ENCODE measurements at places on chromosomes 13 and 19.

- no peak for DNase-seq
Measured at GRCh38 chr13:108220041-108220440, 1.8 kb downstream of the ABHD13 start.

DNA sequence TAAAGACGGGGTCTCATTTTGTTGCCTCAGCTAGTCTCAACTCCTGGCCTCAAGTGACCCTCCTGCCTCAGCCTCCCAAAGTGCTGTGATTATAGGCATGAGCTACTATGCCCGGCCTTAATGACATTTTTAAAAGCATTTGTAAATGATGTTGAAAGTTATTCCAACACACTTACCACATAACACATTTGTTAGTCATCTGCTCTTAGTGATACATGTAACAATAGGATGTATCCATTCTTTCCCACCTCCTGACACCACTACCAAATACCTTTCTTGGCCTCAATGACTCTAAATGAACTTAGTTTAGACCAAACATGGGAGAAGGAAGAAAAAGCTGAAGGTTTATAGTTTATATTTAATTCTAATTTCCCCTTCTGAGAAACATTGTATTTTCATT lies 59.8 kb upstream of the MEDAG start:
- no peak for DNase-seq

DNA sequence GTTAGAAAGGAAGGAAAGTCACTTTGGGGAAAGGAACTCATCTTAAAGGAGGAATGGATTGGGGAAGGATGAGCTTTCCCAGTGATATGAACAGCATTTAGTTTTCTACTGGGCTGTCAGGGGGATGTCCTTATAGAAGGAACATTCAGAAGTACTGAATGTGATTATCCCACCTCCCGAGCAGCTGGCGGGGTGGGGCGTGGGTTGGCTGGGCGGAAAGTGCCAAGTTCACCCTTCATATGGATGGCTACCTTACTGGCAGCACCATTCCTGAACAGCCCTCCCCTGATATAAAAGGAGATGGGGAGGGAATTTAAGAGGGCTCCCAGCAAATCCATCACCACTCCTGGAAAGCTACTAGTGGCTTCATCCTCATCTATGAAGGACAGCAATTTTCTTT lies 190.7 kb downstream of the DNAJC15 start:
- DNase-seq, result no peak

DNA sequence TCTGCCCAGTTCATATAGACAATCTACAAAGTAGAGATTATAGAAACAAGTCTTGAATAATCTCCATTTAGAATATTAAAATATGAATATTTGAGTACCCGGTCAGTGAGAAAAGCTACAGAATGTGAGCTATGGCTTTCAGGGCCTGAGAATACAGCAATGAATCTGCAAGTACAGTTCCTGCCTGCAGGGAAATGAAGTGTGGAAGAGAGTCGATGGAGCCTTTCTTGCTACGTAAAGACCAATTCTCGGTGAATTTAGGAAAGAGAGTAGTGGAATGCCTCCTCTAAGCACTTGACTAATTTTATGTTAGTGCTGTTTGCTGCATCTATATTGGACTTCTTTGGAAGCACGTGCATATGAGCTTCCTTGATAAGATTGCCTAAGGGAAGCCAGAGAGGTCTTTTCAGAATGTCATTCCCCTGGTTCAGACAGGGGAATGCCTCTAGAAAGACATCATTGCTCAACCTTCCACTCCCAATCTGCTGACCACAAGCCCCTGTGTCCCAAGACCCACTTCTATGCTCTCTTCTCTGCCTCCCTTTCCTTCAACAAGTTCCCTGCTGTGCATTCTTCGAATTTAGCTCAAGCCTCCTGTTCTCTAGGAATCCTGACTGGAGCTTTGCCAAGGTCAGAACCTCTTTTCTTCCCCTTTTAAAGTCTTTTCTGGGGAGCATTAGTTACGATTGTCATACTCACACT lies 41.9 kb downstream of the GPC6 start:
- DNase-seq, result no peak

DNA sequence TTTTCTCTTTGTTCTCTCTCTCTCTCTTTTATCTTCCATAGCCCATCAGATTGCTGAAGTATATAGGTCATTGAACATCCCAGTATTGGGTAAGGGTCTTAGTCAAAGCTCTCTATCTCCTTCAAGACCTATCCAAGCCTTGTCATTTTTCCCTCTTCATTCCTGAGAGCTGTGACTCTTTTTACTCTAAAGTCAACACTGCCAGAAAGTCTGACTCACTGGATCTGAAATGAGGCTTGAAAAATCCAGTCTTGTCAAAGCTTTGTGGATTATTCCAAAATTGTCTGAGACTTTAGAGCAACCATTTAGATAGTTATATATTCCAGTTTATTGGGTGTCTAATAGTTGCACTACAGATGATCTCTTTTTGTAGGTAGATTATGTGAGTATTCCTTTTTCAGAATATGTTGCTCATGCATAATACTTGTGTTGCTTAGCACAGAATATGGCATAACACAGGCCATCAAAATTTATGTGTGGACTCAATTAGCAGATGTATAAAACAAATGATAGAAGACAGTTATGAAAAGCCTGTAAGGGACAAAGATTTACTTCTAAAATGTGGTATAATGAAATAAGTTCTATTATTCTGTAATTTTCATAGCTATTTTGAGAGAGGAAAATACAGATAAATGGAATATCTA lies 389.3 kb upstream of the PCDH9 start:
- no peak for DNase-seq

- no peak for DNase-seq
Measured at GRCh38 chr19:38685666-38686529, 38.4 kb downstream of the ACTN4 start.

- no peak for DNase-seq
Measured at GRCh38 chr19:7718668-7719067, 13.2 kb downstream of the CLEC4G start.

GRCh38 chr19:53657778-53658177 lies 26.0 kb downstream of the DPRX start:
- DNase-seq, result no peak

GRCh38 chr13:71378961-71379905 lies 487.8 kb downstream of the DACH1 start:
- no peak for DNase-seq

DNA sequence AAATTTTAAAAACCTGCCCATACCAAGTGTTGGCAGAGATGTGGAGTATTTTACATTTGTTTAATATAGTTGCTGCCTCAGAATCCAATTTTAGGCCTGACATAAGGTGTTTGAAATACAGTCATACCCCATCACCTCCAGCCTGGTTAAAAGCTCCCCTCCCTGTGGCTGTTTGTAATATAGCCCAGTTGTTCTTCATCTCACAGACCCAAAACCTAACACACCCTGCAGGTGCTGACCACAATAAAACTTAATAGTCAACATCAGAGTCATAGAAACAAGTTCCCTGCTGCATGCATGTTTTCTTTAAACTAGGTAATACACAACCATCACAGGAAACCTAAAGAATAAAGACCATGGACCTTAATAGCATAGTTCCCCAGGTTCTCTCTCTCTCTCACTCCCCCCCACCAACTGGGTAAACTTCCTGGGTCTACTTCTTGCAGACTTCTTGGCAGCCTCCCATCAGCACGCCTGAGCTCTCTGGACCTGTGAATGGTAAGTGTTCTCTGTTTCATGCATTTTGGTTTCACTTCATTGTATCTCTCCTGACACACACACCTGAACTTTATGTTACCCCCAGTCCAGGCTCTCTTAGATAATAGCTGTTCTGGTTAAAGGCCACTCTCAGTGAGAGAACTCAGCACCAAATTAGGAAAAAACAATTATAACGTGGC lies 1369.9 kb downstream of the EFNB2 start:
- DNase-seq, result no peak

GRCh38 chr19:24046550-24046949 lies 40.4 kb upstream of the ZNF254 start:
- no peak for DNase-seq

DNA sequence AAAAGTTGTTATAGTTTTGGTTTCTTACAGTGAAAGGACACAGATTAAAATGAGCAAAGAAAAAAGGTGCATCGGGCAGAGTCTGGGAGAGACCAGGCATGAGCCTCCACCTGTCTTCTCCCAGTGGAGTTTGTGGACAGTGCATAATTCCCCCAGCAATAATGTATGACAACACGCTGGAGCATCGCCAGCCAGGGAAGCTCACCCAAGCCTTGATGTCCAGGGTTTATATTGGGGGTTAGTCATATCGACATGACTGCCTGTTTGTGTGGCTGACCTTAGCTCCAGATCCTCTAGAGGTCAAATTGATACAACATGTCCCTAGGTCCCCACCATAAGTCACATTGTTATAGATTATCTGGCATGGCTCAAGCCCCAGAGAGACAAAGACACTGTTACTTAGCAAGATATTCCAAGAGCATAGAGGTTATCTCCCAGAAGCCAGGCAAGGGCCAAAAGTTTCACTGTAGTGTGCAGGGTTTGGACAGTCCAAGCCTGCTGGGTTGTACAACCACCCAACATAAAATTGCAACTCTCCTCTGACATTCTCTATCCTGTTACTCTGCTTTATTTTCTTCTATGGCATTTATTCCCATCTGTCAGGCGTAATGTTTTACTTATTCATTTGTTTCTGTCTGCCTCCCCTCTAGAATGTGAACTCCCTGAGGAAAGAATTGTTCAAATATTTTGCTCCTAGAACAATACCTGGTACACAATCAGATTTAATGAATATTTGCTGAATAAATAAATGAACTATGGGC lies 5.6 kb upstream of the KLK13 start:
- DNase-seq, result no peak

- peak; percentile 38 for DNase-seq
Measured at GRCh38 chr19:46990991-46991676, 28.5 kb upstream of the NPAS1 start.

GRCh38 chr19:15241259-15241910 lies 9.1 kb upstream of the EPHX3 start:
- DNase-seq, result no peak

GRCh38 chr13:35771898-35772297 lies 295.4 kb upstream of the MAB21L1 start:
- DNase-seq, result no peak
